ENCODE measurements at places on chromosomes 12 and 14.

DNA sequence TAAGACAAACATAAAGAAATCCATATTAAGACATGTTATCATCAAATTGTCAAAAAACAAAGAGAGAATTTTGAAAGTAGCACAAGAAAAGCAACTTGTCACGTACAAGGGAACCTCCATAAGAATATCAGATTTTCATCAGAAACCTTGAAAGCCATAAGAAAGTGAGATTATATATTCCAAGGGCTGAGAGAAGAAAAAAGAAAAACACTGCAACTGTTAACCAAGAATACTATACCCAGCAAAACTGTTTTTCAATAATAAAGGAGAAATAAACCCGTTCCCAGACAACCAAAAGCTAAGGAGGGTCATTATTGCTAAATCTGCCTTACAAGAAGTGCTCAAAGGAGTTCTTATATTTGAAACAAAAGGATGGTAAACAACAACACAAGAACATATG is 94.7 kb upstream of the TSPAN8 start:
- DNase-seq = no peak

GRCh38 chr14:36505181-36505815 is 14.7 kb downstream of the NKX2-1 start:
- DNase-seq = no peak

DNA sequence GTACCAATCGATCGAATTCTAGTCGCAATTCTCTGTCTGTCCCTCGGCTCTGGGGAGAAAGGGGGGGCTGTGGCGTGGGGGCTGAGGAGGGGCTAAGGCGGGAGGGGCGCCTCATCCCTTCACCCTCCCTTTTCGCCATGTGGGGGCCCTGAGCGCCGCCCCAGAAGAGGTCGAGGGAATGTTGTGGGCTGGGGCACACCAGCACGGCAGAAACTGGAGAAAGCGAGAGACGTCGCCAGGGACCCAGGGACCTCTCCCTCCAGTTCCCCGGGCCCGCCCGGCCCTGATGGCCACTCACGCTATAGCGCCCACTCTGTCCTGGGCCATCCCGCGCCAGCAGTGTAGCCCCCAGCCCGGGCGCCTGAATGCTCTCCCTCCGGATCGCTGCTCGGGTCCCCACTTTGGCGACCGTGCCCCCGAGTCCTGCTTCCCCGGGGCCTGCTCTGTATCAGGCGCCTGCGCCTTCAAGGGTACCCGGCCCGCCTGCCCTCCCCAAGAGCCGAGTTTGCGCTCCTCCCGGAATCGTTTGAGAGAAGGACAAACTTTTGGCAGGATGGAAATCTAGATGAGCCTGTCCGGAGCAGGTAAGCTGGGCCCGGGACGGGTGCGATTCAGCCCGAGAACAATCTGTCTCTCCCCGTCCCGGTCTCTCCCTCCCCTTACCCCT is 62.6 kb downstream of the SMUG1 start:
- no peak for DNase-seq

- DNase-seq = no peak
Measured at GRCh38 chr12:47774663-47775062, 1.6 kb downstream of the SLC48A1 start.

GRCh38 chr14:95478309-95478708 is 38.1 kb downstream of the SYNE3 start:
- DNase-seq = no peak

DNA sequence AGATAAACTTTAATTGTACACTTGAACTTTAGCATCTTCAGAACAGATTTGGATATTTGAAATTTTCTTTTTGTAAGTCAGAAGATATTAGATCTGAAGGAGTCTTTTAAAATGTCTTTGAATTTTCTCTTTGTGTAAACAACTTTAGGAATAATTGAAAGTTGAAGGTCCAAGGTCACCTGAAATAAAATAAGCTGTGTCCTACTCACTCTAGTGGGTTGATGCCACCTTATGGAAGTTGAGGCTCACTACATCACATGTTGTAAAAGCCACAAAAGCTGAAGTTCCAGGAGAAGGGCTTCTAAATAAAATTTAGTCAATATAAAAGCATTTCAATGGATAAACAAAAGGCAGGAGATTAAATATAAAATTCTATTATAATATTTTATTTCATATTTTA is 122.0 kb upstream of the ATXN7L3B start:
- no peak for DNase-seq

DNA sequence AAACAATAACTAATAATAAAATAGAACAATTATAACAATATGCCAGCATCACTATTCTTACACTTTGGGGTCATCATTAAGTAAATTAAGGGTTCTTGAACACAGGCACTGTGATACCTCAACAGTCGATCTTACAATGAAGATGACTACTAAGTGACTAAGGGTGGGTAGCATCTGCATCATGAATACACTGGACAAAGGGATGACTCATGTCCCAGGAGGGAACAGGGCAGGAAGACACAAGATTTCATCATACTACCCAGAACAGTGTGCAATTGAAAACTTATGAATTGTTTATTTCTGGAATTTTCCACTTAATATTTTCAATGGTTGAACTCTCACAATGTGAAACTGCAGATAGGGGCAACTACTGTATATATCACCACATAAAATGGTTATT is 19.7 kb downstream of the TSPAN19 start:
- DNase-seq = no peak

- DNase-seq = no peak
Measured at GRCh38 chr12:50240096-50240791, 43.1 kb downstream of the LIMA1 start.

- DNase-seq = no peak
Measured at GRCh38 chr12:113996026-113996425, 29.9 kb upstream of the RBM19 start.

DNA sequence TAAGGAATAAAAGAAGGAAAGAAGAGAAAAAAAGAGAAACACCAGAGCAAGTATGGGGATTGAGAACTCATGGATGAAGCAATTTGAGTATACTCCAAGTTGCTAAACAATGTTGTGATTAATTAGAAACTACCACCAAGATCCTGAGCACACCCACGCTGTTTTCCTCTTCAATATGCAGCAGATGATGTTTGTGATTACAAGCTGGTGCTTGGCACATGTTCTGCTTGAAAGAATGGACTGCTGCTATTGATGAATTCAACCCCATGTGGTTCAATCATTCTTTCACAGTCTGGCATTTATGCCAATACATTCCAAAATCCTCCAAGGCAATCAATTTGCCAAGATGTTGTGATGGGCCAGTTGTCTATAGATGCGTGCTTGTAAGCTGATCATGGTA is 146.8 kb downstream of the SLC2A13 start:
- DNase-seq = no peak

GRCh38 chr12:55845361-55845760 is 2.6 kb upstream of the MMP19 start:
- no peak for DNase-seq

GRCh38 chr12:2960390-2960956 is 1.3 kb downstream of the TEAD4 start:
- no peak for DNase-seq

DNA sequence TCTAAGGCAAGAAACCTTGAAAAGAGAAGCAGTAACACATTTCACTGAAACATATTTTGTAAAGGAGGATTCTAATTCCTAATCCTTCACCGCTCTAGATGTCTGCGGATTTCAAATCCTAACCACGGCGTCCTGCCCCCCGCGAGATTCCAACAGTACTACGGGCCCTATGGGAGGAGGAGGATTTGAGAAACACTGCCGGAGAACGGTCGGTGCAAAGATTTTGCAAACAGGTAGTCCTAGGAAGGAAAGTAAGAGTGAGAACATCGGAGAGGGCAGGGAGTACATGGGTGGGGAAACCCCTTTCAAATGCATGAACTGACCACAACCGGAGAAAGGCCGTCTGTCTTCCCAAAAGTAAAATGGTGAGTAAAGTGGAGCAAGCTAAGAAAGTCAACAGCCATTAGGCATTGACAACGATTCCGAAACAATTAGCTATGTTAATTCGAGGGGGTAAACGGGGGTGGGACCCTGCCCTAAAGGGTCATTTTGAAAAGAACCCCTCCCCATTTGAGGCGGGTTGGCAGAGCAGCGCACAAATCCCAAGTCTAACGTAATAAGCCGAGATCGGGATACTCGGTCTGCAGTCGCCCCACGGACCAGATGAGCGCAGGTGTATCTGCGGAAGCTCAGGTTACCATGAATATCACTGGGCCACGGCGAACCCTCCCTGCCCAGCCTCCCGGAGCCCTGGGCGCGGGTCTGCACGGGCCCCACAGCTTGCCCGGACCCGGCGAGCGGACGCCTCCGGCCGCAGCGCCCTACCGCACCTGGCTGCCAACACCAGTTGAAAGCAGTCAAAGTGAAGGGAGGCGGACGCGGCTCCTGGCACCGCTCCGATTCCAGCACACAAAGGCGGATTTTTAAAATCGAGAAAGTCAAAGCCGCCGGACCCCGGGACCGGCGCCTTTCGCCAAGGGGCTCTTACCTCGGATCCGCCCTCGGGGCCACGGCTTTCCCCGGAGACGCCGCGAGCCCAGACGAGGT is 662 bp downstream of the EPS8 start:
- no peak for DNase-seq

DNA sequence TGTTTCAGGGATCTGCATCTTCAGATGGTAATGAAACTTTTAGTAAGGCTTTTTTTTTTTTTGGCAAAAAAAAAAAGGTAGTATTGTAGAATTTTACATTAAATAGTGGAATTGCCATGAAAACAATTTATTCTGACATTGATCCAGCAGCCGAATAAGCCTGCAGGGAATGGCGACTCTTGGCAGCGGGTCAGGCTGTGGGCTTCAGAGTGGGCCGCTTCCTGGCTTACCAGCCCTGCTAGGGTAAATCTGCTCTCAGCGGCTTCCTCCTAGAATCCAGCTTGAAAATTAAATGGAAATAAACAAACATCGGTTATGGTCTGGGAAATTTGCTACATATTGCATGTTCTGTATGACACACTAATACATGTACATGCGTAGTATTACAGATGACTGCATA is 34.8 kb downstream of the SFSWAP start:
- DNase-seq = no peak

DNA sequence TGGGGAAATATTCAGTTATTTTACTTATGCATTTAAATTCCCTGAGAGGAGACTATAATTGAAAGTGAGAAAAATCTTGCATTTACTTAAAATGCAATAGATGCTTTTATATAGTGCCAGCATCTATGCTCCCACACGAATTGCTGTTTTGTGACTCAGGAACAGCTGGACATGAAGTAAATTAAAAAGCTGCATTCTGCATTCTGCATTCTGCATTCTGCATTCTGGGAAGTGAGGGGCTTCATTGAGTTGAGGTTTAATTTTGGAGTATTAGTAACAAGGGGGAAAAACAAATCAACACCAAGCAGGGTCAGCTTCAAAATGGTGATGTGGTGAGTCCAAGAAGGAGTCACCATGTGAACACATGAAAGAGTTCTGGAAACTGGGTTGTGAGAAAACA is 101.2 kb downstream of the C12orf50 start:
- no peak for DNase-seq

DNA sequence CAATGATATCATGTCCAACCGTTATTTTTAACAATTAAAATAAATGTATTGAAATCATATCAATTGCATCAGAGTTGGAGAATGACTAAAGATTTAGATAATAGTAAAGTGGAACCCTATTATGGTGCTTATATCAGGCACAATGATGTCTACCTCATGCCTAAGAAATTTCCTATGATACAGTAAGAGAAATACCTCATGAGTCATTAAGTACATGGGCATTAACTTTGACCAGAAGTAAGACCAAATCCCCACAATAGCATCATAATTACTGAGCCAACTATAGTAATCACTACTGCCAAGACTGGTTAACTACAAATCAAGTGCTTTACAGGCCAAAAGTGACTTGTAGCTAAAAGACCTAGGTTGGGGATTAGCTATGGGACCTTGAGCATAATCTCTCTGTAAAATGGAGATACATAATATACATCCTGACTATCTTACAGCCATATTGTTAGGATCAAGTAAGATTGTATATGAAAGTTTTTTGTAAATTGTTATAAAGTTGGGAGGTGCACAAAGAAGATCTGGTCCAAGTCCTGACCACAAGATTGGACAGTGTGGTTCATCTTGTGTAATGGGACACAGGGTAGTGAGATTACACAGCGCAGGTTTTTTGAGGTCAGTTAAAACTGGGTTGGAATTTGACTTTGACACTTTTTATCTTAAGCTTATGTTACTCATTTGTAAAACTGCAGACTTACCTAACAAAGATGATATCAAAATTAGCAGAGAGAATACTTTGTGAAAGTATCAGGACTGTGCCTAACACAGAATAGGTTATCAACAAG is 60.5 kb downstream of the ERGIC2 start:
- no peak for DNase-seq

GRCh38 chr12:45076417-45077026 is 25.6 kb upstream of the DBX2 start:
- DNase-seq = no peak

All from stimulated activated effector memory CD8-positive, alpha-beta T cell treated with anti-CD3 and anti-CD28 coated beads, Interleukin-12 subunit alpha, Interleukin-12 subunit beta, amount 100 ng/mL, for 72 hours (primary cell).